ENCODE measurements at places on chromosomes 2 and 18.

GRCh38 chr2:47744074-47744473 lies 38.9 kb upstream of the MSH6 start:
- no peak for DNase-seq

GRCh38 chr18:5969989-5970403 lies 74.7 kb upstream of the TMEM200C start:
- no peak for DNase-seq

DNA sequence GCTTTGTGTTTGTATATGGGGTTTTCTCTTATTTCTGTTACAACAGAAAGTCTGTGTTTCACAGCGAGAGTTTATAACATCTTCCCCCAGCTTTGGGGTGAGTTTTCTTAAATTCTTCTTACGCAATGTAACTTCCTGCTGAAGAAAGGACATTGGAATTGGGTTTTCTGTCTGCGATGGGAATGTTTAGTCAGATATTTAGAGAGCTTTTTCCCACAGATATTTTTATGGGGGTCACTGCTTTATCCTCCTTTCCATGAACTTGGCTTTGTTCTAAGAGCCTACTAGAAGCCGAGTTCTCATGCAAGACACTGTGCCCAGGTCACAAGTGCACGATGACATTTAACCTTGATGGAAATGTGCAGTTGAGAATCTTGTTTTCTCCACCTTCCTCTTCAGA lies 22.1 kb downstream of the B3GNT2 start:
- no peak for DNase-seq

DNA sequence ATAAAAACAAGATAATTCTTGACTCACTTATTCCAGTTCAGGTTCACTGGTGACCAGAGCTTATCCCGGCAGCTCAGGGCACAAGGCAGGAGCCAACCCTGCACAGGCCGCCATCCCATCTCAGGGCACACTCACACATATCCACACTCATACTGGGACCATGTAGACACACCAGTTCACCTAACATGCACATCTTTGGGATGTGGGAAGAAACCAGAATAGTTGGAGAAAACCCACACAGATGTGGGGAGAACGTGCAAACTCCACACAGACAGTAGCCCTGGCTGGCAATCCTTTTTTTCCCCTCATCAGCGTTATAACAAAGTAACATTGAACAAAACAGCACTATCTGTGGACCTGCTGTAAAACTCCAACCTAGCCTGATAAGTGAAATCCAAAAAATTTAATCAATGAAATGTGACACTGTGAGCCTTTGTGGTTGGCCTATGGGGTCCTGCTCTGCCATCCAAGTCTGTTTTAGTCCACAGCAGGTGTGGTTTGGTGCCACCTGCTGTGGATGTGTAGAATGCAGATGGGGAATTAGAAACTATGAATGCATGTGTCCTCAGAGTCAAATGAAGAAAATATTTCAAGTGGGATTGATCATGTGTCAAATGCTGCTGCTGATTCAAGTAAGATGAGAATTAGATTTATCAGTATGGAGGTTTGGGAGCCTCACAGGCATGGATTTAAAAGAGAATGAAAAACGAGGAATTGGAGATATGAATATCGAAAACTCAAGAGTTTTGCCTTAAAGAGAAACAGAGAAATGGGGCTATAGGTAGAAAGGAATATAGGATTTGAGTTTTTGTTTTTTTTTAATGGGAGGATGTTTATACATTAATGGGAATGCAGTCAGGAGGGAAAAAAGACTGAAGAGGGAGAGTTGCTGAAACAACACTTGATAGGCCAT lies 47.0 kb downstream of the UGP2 start:
- DNase-seq, result peak; percentile 48

DNA sequence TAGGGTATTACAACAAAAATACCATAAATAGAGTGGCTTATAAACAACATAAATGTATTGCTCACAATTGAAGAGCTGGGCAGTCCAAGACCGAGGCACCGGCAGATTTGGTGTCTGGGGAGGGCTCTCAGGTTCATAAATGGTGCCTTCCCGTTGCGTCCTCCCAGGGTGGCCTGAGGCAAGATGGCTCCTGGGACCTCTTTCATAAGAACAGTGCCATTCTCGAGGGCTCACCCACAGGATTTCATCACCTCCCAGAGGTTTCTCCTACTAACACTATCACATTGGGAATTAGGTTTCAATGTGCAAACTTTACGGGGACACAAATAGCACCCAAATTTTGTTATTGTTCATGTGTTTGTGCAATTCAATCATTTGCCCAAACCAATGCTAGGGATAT lies 793.5 kb upstream of the HS6ST1 start:
- no peak for DNase-seq

DNA sequence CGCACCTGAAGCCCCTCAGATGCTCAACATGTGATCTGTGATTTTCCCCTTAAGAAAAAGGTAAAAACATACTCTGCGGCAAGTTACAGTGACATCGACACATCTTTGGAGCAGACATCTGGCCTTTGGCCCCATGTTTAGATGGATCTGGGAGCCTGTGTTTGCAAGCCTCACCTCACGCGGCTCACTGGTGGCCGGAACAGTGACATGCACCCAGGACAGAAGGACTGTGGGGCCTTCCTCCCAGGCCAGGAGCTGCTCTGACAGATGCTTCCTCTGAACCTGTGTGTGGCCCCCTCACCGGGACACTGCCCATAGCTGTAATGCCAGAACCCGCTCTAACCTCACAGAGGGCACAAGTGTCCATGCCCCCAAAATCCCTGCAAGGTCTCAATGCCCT lies 13.1 kb downstream of the PASK start:
- no peak for DNase-seq

DNA sequence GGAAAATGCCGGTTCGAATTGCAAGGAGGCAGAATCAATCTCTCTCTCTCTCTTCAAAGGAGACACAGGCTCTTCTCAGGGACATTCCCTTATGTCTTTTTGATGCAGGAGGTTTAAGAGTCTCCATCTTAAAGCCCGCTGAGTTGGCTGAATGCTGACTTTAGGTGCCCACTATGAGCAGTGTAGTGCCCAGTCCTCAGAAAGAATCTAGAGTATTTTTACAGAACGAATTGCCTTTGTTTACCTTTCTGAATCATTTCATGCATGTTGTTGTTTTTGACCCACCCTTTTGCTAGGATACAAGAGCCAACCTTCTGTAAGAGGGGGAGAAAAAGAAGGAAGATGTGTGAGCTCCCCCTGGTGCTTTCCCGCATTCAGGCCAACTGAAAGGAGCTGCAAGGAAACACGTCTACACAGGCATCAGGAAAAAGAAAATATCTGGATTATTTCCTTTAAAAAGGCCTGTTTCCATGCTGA lies 193.5 kb upstream of the TCF4 start:
- DNase-seq, result no peak

- DNase-seq, result no peak
Observed at GRCh38 chr2:176508984-176509740, 239.9 kb downstream of the MTX2 start.

DNA sequence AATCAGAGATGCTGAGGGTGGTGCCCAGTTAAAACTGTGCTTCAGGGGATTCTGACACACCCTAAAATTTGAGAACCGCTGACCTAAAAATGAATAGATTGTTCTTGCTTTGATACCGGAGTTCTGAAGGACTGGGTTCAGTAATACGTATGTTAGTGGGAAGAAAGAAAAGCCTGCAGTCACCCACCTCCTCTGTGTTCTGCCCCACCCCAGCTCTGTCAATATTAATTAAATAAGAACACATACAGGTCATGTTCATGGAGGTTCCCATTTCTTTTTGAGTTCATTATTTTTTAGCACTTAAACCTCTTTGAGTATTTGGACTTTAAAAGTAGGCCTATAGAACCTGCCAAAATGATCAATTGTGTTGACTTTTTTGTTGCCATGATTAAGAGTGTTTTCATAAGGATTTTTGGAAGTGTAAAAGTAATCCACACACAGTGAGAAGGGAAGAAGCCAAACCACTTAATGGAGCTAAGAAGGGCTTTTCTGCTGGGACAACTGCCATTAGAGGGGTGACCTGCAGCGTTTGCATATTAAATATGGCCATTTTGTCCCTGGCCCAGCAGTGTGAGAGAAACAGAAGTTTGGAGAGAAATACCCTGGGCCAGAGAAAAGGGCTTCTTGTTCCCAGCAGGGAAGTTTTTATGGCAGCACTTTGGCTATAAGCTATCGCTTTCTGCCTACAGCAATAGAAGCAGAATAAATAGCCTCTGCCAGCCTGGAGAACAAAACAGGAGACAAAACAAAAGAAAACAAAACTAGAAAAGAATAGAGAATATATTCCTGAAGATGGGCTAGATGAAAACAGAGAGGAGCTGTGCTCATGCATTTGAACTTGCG lies 80.7 kb upstream of the RNF152 start:
- no peak for DNase-seq

- no peak for DNase-seq
Observed at GRCh38 chr2:238228700-238229099, 11.1 kb downstream of the HES6 start.

- no peak for DNase-seq
Observed at GRCh38 chr2:236505648-236506047, 64.0 kb upstream of the ACKR3 start.

GRCh38 chr18:44229693-44230108 lies 451.0 kb upstream of the SETBP1 start:
- DNase-seq, result no peak

DNA sequence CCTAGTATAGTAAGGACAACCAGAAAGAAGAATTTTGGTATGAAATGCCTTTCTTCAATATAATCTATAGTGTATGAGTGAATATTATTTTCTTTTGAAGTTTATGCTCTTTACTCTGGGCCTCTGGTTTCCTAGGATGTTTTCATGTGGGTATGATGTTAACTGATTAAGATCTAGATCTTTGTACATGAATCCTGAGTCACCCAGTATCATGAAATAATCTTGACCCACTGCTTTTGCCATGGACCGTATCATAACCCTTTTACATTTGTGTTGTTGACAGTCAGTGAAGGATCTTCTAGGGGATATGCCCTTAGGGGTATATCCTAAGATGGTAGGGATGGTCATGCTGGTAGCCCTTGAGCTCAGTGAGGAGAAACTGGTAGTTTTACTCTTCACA lies 100.3 kb downstream of the RAB3GAP1 start:
- no peak for DNase-seq

DNA sequence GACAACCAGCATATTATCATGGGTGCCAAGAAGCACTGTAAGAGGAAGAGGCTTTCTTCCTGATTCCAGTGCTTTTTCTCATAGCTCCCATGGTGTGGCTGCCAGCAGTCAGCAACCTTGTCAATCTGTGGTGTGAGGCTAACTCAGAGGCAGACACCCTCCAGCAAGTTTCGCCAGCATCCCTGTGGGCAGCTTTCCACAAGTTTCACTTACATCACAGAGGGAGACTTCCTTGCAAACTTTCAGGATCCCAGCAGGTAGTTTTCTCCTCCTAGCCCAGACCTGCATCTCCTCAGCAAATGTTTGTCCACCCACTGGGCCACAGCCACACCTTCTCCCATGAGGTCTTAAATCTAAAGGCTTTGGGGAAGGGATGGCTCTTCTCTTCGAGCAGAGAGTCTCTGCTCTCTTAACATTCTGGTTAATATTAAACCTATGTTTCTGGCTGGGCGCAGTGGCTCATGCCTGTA lies 9.1 kb downstream of the DNAH7 start:
- no peak for DNase-seq

GRCh38 chr2:239157771-239158170 lies 243.0 kb downstream of the HDAC4 start:
- DNase-seq, result no peak

GRCh38 chr2:236965021-236965840 lies 120.5 kb upstream of the COPS8 start:
- no peak for DNase-seq

- DNase-seq, result no peak
Observed at GRCh38 chr2:46379213-46380037, 82.2 kb downstream of the EPAS1 start.

DNA sequence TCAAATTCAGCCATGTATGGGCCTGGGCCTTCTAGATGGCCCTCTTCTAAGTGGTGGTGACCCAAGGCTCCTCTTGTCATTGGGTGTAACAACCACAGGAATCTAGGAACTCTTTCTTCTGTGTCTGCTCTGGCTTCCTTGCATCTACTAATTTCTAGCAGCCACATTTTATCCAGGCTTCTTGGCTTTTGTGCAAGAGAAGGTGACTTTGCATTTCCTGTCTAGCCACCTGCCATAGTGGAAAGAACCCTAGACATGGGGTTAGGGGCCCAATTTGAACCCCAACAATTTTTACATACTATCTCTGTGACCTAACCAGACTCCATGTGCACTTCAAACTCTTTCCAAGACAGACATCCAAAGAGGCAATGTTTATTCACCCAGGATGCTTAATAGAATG lies 25.1 kb downstream of the SMYD1 start:
- DNase-seq, result no peak

- DNase-seq, result no peak
Observed at GRCh38 chr2:210727549-210727948, 171.2 kb downstream of the CPS1 start.

DNA sequence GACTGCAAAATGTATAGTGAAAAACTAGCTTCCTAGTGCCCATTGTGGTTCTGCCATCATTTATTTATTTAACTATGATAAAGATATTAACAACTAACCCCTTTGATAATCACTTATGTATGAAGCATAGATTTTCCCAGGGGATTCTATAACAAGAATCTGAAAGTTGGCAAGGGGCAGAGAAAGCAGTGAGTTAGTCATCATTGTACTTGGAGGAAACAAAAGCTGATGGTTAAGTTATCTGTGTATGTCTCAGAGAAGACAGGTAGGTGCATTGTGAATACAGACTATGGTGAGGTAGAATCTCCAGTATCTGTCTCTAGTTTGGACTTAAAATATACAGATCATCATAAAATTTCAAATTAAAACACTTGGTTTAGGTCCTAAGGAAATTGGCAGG lies 2159.1 kb upstream of the CELF4 start:
- DNase-seq, result no peak

DNA sequence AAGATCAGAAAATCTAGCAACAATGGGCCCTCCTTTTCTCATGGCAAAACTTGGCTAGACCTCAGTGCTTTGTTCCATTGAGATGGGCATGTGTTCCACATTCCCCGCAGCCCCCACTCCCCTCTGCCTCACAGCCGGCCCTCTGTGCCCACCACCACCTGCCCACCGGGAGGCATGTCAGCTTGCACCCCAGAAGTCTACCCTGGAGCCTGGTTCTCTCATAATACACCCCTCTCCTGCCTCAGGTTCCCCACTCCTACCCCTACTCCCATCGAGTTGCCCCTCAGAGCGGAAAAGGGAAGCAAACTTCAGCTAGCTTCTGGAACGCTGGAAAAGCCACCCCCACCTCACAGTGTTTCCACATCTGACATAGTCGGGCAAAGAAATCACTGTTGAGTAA lies 219.0 kb downstream of the ANAPC1 start:
- no peak for DNase-seq

- no peak for DNase-seq
Observed at GRCh38 chr2:14944562-14945346, 312.2 kb downstream of the LRATD1 start.

- no peak for DNase-seq
Observed at GRCh38 chr2:218622606-218623365, 15.1 kb downstream of the PLCD4 start.
